ENCODE measurements at places on chromosomes 6 and 20.

DNA sequence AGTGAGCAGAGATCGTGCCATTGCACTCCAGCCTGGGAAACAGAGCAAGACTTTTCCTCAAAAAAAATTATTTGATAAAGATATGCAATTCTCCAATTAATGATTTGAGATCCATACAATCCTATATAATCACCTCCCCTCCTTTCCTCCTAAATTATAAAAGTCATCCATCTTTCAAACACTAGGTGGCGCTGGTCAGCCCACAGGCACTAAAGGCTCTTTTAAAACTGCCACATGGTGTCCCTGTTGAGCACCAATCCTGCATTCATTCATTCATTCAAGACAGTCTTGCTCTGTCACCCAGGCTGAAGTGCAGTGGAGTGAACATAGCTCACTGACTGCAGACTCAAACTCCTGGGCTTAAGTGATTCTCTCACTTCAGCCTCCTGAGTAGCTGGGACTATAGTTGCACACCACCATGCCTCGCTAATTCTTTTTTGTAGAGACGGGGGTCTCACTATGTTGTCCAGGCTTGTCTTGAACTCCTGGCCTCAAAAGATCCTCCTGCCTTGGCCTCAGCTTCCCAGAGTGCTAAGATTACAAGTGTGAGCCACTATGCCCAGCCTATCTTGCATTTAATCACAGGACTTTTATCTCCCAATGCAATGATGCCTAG, 58.7 kb upstream of the SLC2A12 start:
- no peak for DNase-seq

DNA sequence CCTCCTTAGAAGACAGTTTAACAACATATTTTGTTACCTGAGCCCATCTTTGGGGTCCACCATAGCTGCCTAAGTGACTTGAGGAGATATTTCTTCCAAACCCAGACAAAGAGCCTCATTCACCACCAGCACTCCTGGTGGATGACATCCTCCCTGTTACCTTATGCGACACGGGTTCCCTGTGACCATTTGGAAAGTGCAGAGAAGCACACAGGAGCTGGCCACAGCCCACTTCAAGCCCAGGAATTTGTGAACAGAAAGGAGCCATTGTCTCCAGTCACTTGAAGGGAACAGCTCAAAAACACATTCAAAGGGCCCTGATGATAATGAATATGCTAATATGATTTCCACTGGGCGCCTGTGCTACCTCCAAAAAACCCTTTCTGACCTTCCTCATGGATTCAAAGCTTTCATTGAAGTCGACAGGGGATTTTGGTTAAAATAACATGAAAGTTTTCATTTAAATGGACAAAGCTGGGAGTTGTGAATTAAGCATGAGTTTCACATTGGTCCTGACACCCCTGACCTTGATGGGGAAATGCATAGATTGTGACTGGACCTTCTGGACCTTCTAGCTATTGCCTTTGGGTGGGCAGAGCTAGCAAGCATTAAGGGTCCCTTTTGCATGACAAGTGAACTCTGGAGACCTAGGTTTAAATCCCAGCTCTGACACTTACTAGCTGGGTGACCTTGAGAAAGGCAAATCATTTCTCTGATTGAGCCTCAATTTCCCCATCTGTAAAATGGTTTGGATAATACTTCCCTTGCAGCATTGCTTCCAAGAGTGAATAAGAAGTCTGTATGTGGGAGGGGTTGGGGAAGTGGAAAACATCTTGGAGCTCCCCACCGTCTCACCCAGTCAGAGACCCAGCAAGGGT, 83.3 kb upstream of the SIRPA start:
- no peak for DNase-seq

GRCh38 chr6:148811459-148811858, 64.6 kb downstream of the UST start:
- DNase-seq, result no peak

- DNase-seq, result no peak
Observed at GRCh38 chr6:17707371-17707651, 586 bp upstream of the NUP153 start.

GRCh38 chr6:104887350-104887749, 27.6 kb upstream of the HACE1 start:
- DNase-seq, result no peak

DNA sequence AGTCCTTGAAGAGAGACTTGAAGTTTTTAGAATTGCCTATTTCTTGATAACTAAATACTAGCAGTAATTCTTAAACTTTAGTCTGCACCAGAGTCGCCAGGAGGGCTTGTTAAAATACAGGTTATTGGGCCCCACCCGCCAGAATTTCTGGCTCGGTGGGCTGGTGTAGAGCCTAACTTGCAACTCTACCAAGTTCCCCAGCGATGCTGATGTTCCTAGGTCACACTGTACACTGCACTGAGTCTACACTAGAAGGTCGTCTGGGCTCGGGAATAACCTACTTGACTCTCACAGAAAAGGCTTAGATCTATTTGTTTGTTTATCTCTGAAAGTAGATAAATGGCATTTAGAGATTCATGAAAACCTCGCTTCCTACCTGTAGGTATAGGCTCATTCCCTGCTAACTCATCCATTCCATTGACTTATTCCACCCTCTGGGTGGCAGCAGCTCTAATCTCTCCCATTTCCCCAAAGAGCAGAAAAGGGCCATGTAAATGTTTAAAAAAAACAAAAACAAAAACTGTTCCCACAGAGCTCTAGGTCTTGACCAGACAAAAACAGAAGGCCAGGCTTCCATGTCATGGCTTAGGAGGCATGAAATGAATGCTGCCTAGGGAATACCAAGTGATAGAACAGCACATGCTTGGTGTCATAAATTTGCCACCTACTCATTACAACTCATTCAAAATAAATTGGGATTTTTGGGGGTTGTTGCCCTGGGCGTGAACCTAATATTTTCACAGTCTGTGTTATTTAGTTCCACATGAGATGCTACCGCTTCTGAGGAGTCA, 292.1 kb downstream of the ADGB start:
- no peak for DNase-seq

GRCh38 chr20:51759769-51760510, 8.2 kb downstream of the ATP9A start:
- no peak for DNase-seq

DNA sequence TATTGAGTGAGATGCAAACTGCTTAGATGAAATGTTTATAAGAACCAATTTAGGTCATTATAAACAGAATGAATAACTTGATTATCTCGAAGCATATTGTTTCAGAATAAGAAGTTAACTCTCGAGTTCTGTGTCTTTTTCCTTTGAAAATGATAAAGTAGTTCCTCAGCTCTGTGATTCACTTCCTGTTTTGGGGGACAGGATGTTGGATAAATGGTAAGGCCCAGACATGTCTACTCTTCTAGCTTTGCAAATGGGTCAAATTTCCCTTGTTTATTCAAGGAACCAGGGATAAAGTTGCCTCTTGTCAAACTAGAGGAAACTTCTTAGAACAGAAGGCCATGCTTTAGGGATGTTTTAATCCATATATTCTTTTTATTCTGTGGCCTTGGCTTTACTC, 246.9 kb downstream of the SOX4 start:
- no peak for DNase-seq

GRCh38 chr20:198225-198624, 8.7 kb upstream of the DEFB128 start:
- DNase-seq, result no peak

- no peak for DNase-seq
Observed at GRCh38 chr6:16762268-16762549, 949 bp upstream of the ATXN1 start.

GRCh38 chr6:52877168-52877567, 32.3 kb downstream of the GSTA3 start:
- no peak for DNase-seq

GRCh38 chr6:150846641-150847040, 18.9 kb upstream of the MTHFD1L start:
- no peak for DNase-seq

DNA sequence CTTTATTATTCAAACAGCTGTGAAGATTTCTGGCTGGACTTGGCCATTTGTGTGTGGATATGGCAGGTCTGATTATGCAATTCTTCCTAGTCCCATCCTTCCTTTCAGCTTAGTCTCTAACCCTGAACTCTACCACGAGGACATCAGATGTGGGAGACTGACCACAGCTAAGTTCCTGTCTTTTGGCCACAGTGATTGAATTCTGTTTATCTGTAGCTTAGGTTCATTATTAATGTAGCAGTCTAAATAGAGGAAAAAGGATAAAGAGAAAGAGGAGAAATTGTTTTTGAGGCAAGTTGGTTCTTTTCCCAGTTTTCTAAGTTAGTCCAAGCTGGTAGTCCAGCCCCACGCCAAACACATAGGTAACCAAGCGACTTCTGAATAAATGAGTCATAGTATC, 598.9 kb downstream of the RFPL4B start:
- DNase-seq, result no peak

- no peak for DNase-seq
Observed at GRCh38 chr20:35145141-35145564, 2.0 kb downstream of the EDEM2 start.

DNA sequence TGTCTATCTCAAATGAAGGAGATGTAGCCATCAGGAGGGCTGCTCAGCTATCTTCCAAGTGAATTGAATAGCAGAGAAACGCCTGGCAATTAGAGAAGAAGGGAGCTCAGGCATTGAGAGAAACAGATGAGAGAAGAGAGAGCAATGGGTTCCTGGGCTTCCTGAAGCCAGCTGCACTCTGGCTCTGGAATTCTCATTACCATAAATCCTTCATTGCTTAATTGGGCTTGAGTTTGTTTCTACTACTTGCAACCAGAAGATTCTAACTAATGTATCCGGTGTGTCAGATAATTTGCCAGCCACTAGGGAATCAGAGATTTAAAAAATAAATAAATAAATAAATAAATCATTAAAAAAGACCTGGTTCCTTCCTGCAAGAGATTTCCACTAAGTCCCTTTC, 25.0 kb upstream of the CDKAL1 start:
- DNase-seq, result no peak

DNA sequence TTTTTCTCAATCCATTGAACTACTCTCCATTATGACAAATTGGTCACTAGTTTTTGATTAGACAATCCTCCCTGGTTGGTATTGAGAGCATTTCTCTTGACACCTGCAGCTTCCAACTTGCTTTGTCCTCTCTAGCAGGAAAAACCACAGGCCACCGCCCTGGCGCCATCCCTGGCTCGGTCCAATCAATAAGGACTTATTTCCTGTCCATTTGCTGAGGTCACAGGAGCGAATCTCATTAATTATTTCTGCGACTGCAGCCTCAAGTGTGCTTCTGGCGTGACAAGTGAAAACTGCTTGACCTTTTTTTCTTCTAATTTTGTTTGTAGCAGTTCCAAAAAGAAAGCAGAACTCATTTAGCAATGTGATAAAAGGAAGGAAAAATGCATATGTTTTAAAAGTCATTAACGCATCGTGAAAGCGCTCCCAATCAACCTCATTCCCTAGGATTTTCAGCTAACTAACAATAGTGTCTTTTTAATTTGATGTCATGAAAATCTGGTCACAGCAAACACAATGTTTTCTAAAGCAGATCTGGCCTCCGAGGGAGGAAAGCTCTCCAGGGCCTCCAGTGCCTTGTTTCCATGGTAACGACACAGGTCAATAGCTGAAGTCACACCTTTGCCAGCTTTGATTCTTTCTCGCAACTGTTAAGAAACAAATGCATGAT, 39.0 kb upstream of the BEND3 start:
- no peak for DNase-seq
